ENCODE measurements at places on chromosomes 2 and 18.

- no peak for DNase-seq
Observed at GRCh38 chr2:122145856-122146255, 390.4 kb downstream of the TSN start.

DNA sequence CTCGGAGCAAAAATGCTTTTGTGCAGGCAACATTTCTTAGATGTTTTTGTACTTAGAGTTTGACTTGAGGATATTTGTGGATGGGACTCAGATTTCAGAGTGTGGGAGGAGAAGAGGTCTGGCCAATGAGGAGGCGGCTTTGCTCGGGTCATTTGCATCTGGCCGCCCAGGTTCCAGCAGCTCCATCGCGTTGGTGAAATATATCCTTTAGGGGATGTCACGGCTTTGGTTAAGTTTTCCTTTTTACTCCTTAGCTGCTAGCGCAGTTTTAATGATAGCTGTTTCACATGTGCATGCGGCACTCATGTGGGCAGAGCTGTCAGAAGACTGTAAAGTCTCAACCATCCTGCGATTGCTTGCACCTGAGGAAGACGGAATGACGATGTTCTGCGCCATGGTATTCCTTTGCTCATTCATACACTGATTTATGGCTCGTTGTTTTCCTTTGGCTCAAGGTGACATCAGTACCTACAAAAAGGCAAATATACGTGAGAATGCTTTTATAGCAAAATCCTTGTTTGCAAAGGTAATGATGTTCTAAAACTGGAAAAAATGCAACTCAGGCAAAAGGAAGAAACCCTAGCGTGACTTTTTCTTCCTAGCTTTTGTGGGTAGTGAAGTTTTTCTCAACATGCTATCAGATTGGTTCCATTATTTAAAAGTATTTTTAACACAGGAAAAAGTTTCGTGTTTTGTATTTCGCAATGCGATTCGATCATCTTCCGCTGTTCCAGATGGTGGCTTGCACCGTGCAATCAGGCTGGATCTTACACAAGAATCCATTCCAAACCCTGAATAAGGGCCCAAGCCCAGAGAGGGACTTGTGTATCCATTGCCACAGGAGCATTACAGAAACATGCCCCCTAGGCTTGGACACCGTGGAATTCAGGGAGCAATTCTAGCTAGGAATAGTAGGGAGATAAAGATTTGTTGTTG, 70.5 kb upstream of the ZNF516 start:
- DNase-seq = peak; percentile 79

DNA sequence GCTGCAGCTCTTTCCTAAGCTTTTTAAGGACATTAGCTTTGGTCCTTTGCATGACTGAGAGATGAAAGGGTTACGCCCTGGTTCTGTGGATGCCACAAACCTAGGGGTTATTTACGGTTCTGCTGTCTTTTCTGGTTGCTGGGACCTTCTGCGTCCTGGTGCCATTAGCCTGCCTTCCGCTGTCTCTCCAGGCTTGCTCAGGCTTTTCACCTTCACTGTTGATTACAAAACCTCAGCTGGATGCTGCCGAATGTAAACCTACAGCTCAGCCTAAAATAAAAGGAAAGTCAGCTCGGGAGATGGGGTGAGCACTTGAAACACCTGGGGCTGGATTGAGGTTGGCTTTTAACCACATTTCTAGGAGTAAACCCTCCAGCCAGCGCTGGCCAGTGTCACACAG, 130.9 kb upstream of the ARHGAP28 start:
- no peak for DNase-seq

GRCh38 chr2:176601066-176601465, 331.8 kb downstream of the MTX2 start:
- DNase-seq = no peak

GRCh38 chr18:11839556-11839955, 11.7 kb upstream of the CHMP1B start:
- no peak for DNase-seq

GRCh38 chr2:172198908-172199307, 96.2 kb upstream of the DLX2 start:
- no peak for DNase-seq

GRCh38 chr18:6509417-6509816, 94.7 kb upstream of the L3MBTL4 start:
- no peak for DNase-seq

- no peak for DNase-seq
Observed at GRCh38 chr18:27762054-27762453, 414.9 kb downstream of the CDH2 start.

DNA sequence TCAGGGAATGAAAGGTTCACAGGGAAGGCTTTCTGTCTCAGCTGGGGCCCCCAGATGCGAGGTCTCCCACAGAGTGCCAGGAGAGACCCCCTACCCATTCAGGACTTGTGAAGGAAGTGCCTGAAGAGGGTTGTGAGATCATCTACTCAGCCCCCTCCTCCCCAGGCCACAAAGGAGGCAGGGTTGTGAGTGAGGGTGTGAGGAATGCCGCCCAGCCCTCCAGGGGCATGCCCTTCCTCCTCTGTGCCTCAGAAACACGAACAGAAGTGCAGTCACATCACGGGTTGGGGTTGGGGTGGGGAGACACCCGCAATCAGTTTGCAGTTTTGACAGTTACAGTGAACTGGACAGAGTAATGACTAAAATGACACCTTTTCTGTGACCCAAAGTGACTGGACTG, 5.0 kb downstream of the MAL start:
- no peak for DNase-seq

DNA sequence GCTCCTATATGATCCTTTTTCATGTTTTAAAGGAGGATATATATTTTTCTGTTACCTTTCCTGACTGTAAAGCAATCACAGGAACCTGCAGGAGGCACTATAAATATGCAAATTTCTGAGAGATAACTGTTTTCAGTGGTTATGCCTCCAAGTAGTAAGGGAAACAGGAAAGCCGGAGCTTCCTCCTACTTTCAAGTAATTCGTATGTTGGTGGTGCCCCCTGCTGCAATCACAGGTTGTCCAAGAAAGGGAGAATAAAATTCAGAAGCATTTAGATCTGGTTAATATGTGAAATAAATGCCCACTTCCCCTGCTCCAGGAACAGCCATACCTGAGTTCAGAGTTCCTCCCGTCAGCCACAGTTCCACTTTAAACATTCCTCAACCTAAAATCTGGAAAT, 12.0 kb upstream of the BCL11A start:
- DNase-seq = no peak

GRCh38 chr2:74740741-74741431, 86.8 kb downstream of the SEMA4F start:
- peak; percentile 99 for DNase-seq

DNA sequence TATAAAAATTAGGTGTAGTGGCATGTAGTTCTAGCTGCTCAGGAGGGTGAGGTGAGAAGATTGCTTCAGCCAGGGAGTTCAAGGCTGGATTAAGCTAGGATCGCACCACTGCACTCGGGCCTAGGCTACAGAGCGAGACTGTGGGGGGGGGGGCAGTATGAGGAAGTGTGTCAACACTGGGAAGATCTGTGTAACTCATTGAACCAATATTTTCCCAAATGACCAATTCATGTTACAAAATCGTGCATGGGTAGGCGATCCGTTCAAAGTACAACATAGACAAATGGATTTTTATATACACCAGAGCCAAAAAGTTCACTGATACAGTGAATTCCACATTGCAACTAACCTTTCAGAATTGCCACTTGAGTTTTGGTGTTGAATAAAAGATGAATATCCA, 8.1 kb downstream of the SMAD4 start:
- DNase-seq = no peak

- peak; percentile 19 for DNase-seq
Observed at GRCh38 chr2:164560181-164560792, 61.0 kb downstream of the GRB14 start.

DNA sequence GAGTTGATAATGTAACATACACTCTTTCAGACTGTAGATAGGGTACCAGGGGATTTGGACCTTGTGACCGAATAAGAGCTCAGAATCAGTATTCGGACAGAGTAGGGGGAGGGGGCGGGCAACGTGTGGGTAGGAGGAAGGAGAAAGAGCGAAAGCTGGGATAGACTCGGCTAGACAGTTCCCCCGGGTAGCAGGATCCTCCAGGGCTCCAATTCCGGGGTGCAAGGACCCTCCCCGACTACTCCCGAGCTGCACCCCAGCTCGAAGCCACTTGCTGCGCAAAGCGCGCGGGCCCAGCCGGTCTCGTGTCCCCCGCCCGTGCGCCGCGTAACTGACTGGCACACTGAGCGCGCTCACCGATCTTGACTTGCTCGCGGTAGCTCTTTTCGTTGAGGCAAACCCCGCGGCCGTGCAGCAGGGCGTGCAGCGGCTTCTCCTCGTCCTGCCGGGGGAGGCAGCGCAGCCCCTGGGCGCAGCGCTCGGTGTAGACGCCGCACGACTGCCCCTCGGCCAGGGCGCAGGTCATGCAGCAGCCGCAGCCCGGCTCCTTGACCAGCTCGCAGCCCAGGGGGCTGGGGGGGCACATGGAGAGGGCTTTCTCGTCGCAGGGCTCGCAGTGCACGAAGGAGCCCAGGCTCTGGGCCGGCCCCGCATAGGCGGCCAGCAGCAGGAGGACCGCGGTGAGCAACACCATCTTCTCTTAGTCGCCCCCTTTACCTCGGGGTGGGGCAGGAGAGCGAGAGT, 1.1 kb downstream of the IGFBP5 start:
- no peak for DNase-seq

DNA sequence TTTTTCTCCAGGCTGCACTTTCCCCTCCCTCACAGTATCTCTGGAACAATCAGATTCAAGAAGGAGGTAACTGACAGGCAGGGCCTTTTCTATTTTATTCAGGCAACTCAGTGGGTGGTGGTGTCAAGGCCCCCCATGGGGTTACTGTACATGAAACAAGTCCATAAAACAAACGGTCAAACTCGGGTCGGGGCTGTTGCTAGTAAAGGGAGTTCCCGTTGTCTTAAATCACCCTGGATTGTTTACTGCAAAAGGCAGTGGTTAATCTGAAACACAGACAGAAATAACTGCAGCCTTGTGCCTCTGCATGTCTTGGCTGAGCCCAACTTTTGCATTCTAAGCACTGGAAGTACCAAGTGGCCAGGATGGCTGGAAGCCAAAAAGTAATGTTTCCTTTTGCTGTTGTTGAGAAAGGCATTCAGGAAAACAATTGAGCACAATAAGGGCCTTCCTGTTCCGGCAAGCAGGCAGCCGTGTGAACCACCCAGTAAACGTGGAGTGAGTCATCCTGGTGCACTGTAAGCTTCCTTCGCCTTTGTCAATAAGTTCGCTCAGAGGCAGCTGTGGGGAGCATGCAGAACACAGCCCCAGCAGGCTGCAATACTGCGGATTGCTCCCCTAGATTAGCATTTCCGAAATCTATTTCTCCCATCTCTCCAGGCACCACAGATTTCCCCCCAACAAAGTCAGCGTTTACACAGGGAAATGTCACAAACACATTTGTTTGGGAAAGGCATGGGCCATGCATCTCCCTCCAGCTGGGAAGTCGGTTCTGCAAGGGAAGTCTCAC, 149.6 kb downstream of the IRS1 start:
- DNase-seq = peak; percentile 86

DNA sequence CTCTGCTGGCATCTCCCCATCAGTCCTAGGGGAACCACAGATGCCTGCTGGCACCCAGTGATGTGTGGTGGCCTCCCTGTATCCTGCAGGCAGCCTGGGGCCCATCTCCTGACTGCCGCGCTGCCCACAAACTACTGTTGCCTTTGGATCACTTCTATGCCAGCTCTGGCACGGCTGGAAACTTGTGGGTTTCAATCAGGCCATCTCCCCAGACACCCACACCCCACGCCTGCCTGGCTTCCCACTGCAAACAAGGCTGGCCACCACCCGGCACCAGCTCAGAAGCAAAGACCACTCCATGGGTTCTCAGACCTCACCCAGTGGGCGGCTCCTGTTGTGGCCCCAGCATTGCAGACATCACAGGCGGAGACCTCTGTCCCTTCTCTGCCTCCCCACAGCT, 15.1 kb upstream of the TPO start:
- no peak for DNase-seq

- no peak for DNase-seq
Observed at GRCh38 chr2:197311421-197312033, 947 bp upstream of the ANKRD44 start.

DNA sequence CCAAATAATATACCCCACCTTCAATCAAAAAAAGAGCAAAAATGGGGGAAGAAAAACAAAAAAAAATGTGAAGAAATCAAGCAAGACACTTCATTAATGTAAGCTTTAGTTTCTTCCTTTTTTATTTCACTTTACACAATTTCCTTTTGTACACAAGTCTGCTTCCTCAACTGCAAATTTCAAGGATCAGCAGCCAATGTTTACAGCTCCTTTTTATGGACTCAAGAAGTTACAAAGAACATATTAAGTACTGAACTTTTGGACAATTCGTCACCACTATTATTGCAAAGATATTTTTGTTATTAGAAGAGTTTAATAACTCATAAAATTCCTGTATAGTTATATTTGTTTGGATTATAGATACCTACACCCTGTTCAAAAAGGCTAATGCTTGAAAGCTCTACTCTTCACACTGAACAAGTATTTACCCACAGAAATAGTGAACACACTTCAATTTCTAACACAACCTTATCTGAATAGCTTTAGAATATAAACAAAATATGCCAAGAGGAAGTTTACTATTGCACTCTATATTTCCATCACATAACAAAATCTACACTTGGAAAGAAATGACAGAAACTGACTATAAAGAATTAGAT, 658.7 kb upstream of the CNTNAP5 start:
- DNase-seq = no peak

DNA sequence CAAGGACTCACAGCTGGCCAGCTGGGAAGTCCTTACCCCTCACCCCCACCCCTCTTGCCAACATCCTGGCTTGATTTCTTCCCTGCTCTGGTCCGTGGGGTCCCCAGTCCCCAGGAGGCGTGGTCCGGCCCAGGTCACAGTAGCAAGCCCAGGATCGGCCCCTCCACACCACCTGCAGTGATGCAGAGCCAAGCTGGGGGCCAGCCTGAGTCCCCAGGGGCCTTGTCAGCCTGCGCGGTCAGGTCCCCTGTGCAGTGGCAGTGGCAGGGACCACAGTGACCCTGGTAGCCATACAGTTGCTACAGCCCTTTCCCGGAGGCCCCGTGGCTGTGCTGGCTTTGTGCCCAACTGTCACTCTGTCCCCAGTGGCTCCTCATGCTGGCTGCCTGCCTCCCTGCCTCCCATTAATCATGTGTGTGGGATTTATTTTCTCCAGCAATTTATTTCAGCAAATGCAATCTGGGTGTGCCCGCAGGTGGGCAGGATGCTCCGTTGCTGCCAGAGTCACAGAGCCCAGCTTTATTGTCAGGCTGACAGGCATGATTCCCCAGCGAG, 8.8 kb upstream of the PRSS56 start:
- no peak for DNase-seq

DNA sequence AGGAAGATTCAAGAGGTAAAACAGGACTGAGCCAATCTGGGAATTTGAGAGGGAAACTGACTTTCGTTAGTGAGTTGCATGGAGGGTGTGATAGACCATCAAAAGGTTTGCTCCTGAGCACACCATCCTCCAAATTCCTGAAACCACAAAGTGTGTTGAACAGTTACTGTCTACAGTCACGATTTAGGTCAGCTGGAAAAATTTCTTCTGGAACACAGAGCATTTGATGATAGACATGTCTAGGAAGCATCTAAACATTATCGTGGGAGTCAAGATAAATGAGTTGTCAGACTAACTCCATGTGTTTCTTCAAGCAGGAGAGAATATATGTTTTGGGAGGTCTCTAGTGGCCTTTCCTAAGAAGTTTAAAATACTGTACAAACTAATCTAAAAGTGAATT, 449.4 kb upstream of the SLC14A2 start:
- DNase-seq = no peak

All from HS-5 (cell line).